Panc1 (cell line): ENCODE measurements at places on chromosomes 11 and 22.

DNA sequence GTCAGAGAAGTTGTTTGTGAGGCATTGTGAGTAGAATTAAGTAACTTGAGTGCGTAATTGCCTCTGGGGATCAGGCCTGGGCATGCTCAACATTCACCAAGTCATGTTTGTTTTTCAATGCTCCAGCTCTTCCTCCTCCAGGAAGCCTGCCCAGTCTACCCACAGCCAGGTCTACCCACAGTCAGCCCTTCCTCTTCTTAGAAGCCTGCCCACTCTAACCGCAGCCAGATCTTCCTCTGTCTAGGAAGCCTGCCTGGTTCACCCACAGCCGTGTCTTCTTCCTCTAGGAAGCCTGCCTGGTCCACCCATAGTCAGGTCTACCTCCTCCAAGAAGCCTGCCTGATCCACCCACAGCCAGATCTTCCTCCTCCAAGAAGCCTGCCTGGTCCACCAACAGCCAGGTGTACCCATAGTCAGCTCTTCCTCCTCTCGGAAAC lies 25.0 kb downstream of the LRP5 start:
- H3K4me3 ChIP-seq: no peak overlapping the region
- no peaks in the 10 kb centered on the region for H3K36me3 ChIP-seq
- peak overlapping the region; percentile 51 for H3K27ac ChIP-seq
- no peak for DNase-seq
- H3K27me3 ChIP-seq: no peaks in the 10 kb centered on the region
- peaks cover 66% of the 10 kb centered on the region for H3K4me1 ChIP-seq

DNA sequence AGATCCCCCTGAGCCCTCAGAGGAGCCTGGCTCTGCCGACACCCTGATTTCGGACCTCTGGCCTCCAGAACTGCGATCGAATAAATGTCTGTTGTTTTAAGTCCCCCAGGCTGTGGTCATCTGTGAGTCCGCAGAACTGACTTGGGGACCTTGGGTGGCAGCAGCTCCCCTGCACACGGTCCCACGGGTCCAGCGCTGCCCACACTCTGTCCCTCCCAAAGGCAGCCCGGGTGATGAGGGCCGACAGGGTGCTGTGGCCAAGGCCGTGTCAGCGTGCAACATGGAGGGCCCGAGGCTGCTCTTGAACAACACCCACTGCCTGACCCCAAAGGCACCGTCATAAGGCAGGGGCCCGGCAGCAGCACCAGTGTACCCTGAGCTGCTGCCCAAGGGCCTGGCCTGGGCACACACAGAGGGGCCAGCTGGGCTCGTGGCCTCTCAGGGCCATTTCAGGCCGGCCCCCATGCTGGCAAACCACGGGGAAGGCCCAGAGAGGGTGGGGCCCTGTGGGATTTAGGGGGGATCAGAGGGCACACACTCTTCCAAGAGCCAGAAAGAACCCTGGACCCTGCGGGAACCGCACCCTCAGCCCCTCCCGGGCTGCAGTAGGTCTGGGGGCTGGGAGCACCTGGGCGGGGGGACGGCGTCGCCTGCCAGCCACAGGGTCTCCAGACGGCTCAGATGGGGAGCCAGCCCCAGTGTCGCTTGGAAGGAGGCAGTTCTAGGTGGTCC lies 77.1 kb upstream of the PRR5 start:
- no peak for DNase-seq
- H3K36me3 ChIP-seq: no peaks in the 10 kb centered on the region
- no peak overlapping the region for H3K27ac ChIP-seq

DNA sequence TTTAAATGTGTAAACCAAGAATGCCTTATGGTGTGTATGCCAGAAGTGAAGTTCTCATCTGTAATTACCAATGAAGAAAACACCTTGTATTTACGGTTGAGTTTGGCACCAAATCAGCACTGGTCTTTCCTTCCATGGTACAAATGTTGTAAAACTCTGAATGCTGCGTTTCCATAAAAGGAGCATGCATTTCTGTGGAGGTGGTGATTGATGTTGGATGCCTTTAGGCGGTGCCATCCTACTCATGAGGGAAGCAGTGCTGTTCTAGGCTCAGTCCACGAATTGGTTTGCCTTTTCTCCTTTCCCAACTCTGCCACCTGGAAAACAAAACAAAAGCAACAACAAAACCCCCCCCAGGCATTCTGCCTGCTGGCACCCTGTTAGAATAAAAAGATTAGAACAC lies 124.4 kb downstream of the TEAD1 start:
- no peaks in the 10 kb centered on the region for H3K27me3 ChIP-seq
- DNase-seq: no peak
- 0 out of 2 replicates have a peak, but pooled peaks cover 2% of the 10 kb centered on the region for H3K36me3 ChIP-seq
- H3K4me3 ChIP-seq: no peak overlapping the region
- H3K27ac ChIP-seq: no peak overlapping the region

- H3K4me1 ChIP-seq: peaks cover 19% of the 10 kb centered on the region
- no peak overlapping the region for H3K27ac ChIP-seq
- no peak overlapping the region for H3K4me3 ChIP-seq
- H3K27me3 ChIP-seq: no peaks in the 10 kb centered on the region
Observed at GRCh38 chr11:72724851-72725723, 27.1 kb downstream of the ARAP1 start.

DNA sequence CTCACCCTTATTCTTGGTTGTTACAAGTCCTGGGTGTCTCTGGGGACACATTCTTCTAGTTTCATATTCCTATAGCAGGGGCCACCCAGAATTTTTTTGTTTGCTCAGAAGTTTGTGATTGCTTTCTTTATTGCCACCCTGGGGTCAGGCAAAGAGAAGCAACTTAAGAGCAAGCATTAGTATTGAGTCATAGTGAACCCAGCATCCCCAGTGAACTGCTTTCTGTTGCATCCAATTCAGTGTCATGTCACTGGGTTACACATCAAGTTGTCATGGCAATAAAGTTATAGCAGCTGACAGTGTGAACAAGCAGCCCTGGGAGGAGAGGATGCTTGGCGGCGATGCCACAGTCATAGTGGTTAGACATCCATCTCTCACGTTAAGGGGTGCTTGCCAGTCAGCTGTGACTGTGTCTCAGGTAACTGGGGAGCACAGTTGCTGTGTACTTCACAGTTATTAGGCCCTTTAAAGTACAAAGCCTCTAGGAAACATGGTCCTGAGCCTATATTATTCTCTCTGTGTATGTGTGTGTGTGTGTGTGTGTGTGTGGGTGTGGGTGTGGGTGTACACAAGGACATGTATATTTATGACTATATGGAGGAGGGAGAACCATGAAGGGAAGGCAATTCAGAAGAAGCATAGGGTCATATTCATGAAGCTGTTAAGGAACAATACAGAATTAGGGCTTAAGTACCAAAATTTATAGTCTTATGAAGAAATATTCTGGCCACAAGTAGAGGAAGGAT lies 52.5 kb downstream of the TRIM44 start:
- DNase-seq: no peak
- no peaks in the 10 kb centered on the region for H3K4me1 ChIP-seq
- H3K27ac ChIP-seq: no peak overlapping the region

GRCh38 chr11:126457817-126458216 lies 102.3 kb downstream of the ST3GAL4 start:
- DNase-seq: no peak
- peaks cover 2% of the 10 kb centered on the region; the same call in 1 of the 2 replicates for H3K27me3 ChIP-seq
- no peak overlapping the region for H3K4me3 ChIP-seq

DNA sequence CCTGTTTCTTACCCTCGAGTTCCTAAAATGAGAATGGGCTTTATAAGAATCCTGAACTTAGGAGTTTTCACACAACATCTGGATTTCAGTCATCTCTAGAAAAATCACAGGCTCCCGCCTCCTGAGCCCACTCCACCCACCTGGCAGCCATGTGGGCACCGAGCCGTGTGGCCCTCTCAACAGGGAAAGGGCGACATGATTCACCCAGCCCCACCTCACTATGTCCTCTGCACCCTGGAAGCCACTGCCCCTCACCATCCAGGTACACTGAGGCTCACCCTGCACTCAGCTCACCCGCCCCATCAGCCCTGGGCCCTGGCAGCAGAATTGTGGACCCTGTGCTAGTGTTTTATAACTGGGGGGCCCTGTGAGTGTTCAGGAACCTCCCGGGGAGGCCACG lies 101.5 kb downstream of the SHANK2 start:
- H3K27me3 ChIP-seq: no peaks in the 10 kb centered on the region
- H3K4me1 ChIP-seq: no peaks in the 10 kb centered on the region
- no peak overlapping the region for H3K4me3 ChIP-seq
- no peak for DNase-seq

DNA sequence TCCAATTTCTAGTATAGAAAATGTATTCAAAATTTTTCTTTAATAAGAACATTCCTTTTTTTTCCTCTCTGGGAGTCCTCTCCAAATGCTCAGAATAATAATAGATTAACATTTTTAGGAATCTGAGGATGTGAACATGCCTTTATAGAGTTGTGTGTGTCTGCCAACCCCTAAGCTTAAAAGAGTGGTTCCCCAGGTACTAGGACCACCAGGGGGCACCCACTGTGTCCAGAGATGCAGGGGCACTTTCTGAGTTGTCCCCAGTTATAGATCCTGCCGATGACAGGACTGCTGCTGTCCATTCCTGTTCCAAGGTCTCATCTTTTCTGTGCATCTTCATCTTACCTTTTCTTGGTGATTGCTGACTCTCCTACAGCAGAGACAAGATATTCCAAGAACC lies 27.0 kb upstream of the MICAL2 start:
- H3K27me3 ChIP-seq: no peaks in the 10 kb centered on the region
- no peaks in the 10 kb centered on the region for H3K36me3 ChIP-seq
- H3K4me3 ChIP-seq: no peak overlapping the region
- peak overlapping the region; percentile 94 for H3K27ac ChIP-seq
- H3K4me1 ChIP-seq: peaks cover 41% of the 10 kb centered on the region

DNA sequence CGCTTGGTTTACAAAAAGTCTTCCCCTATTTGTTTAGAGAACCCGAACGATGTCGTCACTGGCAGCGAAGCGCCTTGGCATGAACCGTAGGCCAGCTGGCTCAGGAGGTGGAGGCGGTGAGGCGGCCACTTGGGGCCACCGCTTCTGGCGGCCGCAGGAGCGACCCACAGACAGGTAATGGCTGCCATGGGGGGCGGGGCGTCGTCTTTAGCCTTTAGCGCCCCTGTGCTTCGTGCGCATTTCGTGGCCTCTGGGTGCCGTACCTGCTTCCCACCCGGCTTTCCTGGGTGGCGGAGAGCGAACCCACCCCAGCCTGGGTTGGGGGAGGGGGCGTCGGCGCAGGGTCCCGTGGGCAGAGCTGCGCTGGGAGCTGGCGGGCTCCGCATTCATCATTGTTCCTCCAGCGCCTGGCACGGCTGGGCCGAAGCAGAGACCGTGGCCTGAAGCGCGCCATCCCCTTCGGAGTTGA lies 469 bp upstream of the OSBP2 start:
- no peaks in the 10 kb centered on the region; the same call in 1 of the 2 replicates for H3K4me1 ChIP-seq
- peak overlapping the region; percentile 65 for H3K4me3 ChIP-seq
- H3K27ac ChIP-seq: peak overlapping the region; percentile 69
- no peaks in the 10 kb centered on the region for H3K36me3 ChIP-seq

GRCh38 chr22:45211848-45212247 lies 28.8 kb downstream of the KIAA0930 start:
- peak overlapping the region; percentile 72; the same call in 1 of the 2 replicates for H3K27ac ChIP-seq
- no peaks in the 10 kb centered on the region for H3K27me3 ChIP-seq
- H3K4me3 ChIP-seq: peak overlapping the region; percentile 59; the same call in 1 of the 2 replicates

DNA sequence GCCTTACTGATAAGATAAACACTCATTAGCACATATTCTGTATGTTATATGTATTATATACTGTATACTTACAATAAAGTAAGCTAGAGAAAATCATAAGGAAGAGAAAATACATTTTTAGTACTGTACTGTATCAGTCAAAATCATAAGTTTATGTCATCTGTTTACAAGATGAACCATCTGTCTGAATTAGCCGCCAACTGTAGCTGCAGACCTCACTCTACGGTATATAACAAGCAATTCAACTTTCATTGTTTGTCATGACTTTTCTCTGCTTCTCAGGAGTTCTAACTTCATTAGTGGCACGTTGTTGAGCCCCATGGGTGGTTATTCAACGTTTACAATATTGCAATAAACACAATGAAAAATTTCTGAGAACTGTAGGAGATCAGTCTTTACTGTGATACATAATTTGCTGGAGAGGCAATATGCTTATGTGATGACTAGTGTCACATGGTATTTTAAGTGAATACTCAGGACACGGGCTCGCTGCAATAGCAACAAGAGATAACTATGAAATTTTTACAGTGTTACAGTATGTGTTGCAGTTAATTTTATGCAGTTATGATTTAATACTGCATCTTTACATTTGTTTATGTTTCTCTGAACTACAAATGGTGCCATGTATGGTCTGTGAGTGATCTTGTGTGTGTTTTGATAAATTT lies 132.2 kb upstream of the CTSC start:
- no peaks in the 10 kb centered on the region for H3K36me3 ChIP-seq
- H3K27ac ChIP-seq: no peak overlapping the region
- no peak overlapping the region for H3K4me3 ChIP-seq
- no peaks in the 10 kb centered on the region for H3K4me1 ChIP-seq

DNA sequence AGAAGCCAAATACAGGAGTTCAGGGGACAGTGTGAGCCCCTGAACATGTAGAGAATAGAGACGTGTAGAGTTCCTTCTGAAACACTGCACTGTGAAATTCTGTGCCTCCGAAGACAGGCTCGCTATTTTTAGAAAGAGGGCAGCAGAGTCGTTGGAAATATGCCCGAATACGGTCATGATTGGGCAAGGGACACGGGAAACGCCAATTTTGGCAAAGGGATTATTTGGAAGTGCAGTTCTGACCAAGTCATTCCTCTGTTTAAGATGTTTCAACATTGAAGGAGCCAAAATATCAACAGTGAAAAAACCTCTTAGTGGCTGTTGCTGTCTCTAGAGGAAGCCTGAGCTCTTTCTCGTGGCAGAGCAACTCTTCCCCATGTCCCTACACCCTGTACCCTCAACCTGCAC lies 9.5 kb upstream of the CBX6 start:
- H3K27me3 ChIP-seq: no peaks in the 10 kb centered on the region
- no peak overlapping the region for H3K27ac ChIP-seq
- no peaks in the 10 kb centered on the region for H3K4me1 ChIP-seq
- H3K36me3 ChIP-seq: no peaks in the 10 kb centered on the region
- no peak overlapping the region for H3K4me3 ChIP-seq

GRCh38 chr22:29344137-29344536 lies 28.6 kb upstream of the RASL10A start:
- DNase-seq: peak; percentile 58
- no peak overlapping the region for H3K4me3 ChIP-seq
- H3K36me3 ChIP-seq: peaks cover 7% of the 10 kb centered on the region

DNA sequence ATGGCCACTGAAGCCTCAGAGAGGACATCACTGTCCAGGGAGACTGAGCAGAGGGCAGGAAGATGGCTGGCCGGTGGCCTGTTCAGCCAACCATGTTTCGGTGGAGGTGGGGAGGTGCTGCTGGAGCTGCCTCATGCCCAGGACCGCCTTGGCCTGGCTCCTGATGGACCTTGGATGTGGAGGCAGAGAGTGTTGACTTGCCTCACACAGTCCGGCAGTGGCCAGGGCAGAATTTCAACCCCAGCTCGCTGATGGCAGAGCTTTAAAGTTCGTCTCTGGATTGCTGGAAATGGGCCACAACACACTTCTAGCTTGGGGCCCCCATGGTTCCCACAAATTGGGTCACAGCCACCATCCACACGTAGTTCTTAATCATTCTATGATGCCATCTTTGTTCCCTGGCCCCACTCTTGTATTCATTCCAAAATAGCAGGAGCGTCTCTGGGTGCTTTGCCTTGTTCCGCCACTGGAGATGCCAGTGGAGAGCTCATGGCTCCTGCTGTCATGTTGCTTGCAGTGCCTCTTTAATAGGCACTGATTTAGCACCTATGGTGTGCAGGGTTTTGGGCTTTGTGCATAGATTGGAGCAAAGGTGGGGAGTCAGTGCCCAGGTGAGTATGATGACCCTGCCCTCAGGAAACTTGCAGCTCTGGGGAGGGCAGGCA lies 5.6 kb downstream of the MAPK8IP1 start:
- DNase-seq: no peak
- H3K27me3 ChIP-seq: no peaks in the 10 kb centered on the region
- no peak overlapping the region for H3K4me3 ChIP-seq
- no peak overlapping the region for H3K27ac ChIP-seq
- no peaks in the 10 kb centered on the region for H3K4me1 ChIP-seq
- H3K36me3 ChIP-seq: no peaks in the 10 kb centered on the region
